Activated CD4-positive, alpha-beta T cell treated with anti-CD3 and anti-CD28 coated beads for 1 hour (primary cell): ENCODE measurements at places on chromosomes 1 and 21.

- no peak for DNase-seq
Observed at GRCh38 chr21:46424621-46425020, 34.1 kb upstream of the DIP2A start.

DNA sequence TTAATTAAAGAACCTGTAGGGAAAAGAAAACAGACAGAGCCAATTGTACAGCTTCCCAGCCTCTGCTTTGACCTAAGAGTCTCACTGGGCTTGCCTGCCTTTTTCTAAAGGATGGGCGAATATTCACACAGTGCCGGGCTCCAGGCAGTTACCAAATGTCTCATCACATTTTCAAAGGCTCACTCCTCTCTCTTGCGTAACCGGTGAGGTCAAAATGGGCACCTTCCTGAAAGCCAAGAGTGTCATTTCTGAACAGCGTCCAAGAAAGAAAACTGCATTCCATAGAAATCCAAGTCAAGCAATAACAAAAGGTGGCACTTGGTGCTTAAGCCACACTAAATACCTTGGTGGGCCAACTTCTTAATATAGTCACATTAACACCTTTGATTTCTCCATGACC, 710 bp upstream of the PALMD start:
- no peak for DNase-seq

GRCh38 chr1:68278221-68278620, 45.9 kb upstream of the WLS start:
- no peak for DNase-seq

DNA sequence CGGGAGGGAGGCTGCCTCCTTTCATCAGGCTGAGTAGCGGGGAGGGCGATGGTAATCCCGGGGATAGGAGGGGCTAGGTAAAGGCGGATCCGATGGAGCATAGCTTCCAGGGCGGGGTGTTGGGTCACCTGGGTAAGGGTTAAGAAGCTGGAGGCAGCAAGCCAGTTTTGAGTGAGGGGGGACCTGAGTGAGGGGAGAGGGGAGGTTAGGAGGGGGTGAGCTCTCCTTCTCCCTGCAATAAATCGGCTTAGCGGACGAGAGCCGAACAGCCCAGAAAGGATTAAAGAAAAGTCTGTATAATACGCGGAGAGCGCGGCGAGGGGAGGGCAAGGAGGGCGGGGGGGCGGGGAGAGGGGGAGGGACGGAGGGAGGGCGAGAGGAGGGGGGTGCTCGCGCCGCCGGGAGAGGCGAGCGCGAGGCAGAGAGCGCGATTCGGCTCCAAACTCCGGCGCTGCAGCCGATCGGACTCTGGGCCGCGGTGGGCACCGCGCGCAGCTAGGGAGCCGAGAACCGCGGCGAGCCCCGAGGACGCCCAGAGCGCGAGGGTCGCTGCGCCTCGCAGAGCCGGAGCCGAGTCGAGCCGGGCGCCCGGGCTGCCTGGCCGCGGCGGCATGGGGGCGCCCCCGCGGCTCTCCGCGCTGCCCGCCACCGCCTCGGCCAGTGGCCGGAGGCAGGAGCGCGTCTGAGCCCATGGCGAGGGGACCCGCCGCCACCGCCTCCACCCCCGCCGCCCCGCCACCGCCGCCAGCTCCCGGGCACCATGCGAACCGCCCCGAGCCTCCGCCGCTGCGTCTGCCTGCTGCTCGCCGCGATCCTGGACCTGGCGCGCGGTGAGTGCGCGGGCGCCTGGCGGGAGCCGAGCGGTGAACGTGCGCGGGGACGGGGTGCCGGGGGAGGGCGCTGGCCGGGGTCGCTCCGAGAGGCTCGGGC, at the start of gene IGSF21:
Gene IGSF21, plus strand, starts transcription at position 430 of the 930 bp plus-strand sequence. Its CDS starts 331 bp downstream, at position 761.
- DNase-seq: no peak

GRCh38 chr1:213821175-213821942, 166.4 kb upstream of the PROX1 start:
- no peak for DNase-seq
